Stimulated activated CD4-positive, alpha-beta T cell treated with anti-CD3 and anti-CD28 coated beads, Interleukin-1b, Interleukin-23, amount 100 ng/mL, for 48 hours (primary cell): ENCODE measurements at places on chromosomes 16 and 17.

DNA sequence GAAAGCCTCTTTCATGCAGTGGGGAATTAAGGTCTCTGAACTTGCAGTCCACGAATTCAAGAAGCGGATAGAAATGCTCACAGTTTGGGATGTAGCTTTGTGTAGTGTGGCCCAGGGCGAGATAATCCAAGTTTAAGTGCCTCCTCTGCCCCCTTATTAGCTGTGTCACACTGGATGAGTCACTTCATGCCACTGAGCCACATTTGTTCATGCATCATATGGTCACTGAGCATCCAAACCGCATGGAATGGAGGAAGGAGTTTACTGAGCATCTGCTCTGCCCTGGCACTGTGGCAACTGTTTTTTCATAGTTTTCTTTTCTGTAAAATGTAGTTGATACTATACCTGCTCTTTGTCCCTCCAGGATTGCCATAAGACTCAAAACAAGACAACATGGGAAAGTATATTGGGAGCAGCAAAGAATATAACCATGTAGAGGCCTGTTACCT, 15.1 kb upstream of the DHX8 start:
- DNase-seq: no peak

DNA sequence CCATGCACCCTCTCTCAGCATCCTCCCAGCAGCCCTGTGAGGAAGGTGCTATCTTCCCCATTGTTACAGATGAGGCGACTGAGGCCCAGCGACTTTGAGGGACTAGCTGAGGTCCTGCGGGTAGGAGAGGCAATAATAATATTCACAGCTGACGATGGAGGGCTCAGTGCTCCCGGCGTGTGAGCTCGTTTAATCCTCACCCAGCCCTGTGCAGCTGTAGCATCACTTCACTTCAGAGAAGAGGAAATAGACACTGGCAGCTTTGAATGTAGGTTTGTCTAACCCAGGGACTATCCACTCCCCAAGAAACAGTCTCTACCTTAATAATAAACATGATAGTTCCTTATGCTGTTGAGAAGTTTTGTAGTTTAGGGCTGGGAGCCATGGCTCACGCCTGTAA, 21.6 kb downstream of the LASP1 start:
- no peak for DNase-seq

DNA sequence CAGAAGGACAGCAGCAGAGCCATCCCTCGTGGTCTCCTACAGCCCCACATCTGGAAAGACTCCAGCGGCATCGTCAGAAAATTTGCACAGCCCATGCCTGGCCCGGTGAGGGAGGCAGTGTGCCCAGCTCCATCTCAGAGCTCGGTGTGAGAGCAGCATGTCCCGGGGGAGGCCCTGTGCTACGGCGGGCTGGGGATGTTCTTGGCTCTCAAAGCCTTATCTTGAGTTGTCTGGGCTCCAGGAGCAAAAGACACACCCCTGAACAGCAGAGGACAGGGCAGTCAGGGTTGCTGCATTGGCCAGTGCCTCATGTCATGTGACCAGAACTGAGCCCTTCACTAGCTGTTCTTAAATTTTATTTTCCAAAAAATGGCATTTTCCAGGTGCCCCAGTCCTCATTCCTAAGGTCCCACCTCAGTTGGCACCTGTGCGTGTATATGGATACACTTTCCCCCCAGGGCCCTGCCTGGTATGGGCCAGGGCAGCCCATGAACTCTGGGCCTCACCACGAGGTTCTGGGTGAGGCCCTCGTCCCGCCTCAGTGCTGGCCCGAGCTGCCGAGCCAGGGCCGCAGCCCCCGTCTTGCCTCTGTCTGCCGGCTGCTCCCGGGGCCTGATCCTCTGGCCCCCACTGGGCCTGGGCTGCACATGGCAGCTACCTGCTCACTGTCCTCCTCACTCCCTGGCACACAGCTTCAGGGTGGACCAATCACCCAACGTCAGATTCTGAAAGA, 3.0 kb downstream of the NUDT16L1 start:
- no peak for DNase-seq

DNA sequence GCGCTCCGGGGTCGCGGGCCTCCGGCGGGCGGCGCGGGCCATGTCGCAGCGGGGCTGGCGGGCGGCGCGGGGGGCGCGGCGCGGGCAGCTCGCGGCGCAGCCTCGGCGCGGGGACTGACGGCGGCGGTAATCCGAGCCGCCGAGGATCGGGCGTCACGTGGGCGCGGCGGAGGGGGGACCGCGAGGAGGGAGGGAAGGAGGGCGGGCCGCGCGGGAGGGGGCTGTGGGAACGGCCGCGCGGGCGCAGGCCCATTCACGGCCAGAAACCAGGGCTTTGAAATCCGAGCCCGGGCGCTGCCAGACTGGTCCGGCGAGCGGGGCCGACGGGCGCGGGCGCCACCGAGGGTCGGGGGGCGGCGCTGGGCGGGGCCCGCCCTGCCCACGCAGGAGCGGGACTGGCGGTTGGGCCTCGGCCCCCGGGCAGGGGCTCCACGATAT, at the start of gene MTSS2:
MTSS2 (minus strand) TSS at position 116 of the 438 bp plus-strand sequence. CDS start 262 bp downstream, outside the sequence.
- DNase-seq: no peak

- DNase-seq: no peak
Observed at GRCh38 chr17:41624208-41625101, at the start of gene KRT17. Gene KRT17, minus strand, starts transcription at chr17:41624575. Its CDS starts 66 bp downstream, at chr17:41624509.

DNA sequence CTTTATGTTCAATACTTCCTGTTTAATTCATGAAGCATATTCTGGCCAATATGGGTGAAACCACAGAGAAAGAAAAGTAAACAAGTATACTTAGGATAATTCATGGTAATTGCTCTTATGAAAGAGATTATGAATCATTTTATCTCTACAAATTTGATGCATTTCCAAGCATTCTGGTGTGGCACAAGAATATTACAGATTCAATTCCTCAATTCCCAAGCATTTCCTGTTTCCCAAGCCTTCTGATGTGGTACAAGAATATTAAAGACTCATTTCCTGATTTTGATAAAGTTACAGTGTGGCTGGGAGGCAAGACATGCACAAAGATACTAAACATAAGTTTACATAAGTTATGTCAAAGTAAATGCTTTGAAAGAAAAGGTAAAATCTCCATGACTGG, 126.1 kb upstream of the NUDT7 start:
- no peak for DNase-seq

DNA sequence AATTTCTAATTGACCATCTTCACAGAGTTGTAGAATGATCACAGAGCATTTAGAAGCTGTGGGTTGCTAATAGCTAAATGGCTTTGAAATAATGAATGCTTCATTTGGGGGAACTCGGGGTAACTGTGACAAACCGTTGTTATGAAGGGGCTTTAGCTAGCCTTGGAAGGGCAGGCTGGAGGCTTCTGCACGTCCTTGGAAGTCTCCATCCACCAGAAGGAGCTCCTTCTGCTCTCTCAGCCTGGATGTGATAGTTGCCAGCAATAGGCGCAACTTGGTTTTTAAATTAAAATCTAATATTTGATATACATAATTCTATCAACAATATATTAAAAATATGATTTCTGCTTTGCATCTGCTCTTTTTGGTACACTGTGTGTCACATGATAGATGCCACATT, 200.5 kb downstream of the RPTOR start:
- DNase-seq: no peak

GRCh38 chr17:21082001-21082436, 39.2 kb upstream of the USP22 start:
- DNase-seq: no peak
